Adipose tissue (tissue), 3 donors: ENCODE measurements at places on chromosomes 3 and 15. TPM values are rescaled to one million over a fixed set of nuclear protein-coding genes. Genes with fewer than 3 reads are reported as not detected.

Gene FAM219B
- 43.0 TPM for polyA plus RNA-seq

Gene DISP2
- polyA plus RNA-seq = 0.62 TPM

Gene GOLGA6A
- not detected for polyA plus RNA-seq

Gene SKOR1
- 0.40 TPM for polyA plus RNA-seq

Gene MYZAP
- polyA plus RNA-seq = 8.1 TPM

Gene WNT5A
- 1.2 TPM for polyA plus RNA-seq

Gene ARPP21
- 0.13 TPM for polyA plus RNA-seq

Gene PLA2G4E
- not detected for polyA plus RNA-seq

Gene WDR93
- polyA plus RNA-seq = 0.18 TPM

Gene ROBO1
- 12.3 TPM for polyA plus RNA-seq

Gene FBXL22
- 0.67 TPM for polyA plus RNA-seq

Gene TRPC1
- 4.3 TPM for polyA plus RNA-seq

Gene DNAH12
- polyA plus RNA-seq = 0.03 TPM

Gene ALPK3
- polyA plus RNA-seq = 9.1 TPM

Gene SLC25A20
- 18.9 TPM for polyA plus RNA-seq

Gene MED12L
- polyA plus RNA-seq = 0.09 TPM

Gene TMF1
- polyA plus RNA-seq = 9.2 TPM

Gene DZIP1L
- polyA plus RNA-seq = 5.3 TPM

Gene EFCC1
- 0.92 TPM for polyA plus RNA-seq
